Brain microvascular endothelial cell (primary cell): ENCODE measurements at places on chromosomes 3 and 15.

DNA sequence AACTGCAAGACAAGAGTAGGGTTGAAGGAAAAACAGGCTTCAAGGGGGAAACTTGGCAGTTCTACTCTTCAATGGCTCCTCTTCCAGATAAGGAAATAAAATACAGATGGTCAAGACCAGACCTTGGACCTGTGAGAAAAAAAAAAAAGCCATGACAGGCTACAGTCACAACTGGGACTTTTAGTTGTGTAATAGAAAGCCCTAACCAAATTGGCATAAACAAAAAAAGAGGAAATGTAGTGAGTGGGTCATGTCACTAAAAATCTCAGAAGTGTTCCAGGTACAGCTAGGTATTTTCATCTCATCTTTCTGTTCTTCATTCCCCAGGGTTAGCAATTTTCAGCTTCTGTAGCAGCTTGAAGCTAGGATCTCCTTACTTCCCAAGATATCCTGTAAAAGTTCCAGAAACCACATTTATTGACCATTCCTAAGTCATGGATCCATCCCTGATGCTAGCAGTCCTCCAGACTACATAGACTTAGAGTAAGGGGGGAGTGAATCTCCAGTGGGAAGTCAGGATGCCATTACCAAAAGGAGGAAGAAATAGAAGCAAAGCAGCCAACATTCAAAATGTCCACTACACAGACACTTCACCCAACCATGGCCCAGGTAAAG is 61.0 kb upstream of the CSTA start:
- no peak for DNase-seq

GRCh38 chr15:100580414-100580813 is 21.6 kb downstream of the LINS1 start:
- no peak for DNase-seq

GRCh38 chr3:98008855-98009254 is 26.3 kb downstream of the GABRR3 start:
- no peak for DNase-seq

GRCh38 chr3:174330303-174330702 is 528.8 kb upstream of the NAALADL2 start:
- peak; percentile 86 for DNase-seq

GRCh38 chr3:128784232-128784631 is 58.2 kb downstream of the RAB7A start:
- DNase-seq: no peak

- no peak for DNase-seq
Measured at GRCh38 chr3:167723025-167723512, 11.6 kb downstream of the PDCD10 start.

DNA sequence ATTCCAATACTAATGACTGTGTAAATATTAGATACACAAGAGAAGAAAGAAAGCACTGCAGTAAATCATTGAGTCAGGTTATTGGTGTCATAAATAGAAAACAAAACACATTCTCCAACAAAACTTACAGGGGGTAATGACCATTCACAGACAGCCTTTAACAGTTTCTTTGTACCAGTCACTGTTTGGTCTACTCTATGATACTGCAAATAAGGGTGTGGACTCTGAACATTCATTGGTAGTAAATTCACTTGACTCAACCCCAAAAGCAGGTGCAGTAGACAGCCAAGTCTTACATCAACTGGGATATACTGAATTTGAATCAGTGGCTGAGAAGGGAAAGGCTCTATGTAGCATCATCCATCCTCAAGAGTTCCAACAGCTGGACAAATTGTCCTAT is 463.5 kb downstream of the FOXP1 start:
- no peak for DNase-seq

DNA sequence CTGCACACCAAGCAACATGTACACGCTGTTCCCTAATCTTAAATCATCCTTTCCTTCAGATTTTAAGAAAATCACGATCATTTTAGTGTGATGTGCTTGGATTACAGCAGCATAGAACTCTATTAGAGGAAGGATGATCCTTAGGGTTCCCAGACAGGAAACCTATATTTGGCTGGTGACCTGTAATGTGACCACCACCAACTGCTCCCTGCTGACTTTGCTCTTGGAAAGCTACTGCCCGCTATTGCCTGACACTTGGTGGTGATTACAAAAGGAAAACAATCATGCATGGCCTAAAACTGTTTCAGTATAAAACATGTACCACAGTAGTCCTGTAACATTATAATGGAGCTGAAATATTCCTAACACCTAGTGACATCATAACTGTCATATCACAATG is 27.2 kb upstream of the LMOD3 start:
- no peak for DNase-seq

DNA sequence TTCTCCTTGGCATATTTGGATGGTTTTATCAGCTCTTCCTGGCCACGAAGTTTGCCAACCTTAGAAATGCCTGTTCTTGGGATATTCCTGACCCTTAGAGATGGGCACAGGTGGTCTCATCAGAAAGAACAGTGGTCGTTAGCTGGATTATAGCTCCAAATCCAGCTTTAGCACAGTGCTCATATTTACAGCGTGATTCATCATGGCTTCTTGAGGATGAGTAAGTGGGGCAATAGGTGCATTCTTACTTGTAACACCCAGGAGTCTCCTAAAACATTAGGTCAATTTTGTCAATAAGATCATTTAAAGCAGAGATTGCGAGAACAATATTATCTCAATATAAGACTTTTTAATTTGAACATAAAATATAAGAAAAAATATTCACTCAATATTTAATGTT is 191.9 kb downstream of the GABRB3 start:
- DNase-seq: no peak

DNA sequence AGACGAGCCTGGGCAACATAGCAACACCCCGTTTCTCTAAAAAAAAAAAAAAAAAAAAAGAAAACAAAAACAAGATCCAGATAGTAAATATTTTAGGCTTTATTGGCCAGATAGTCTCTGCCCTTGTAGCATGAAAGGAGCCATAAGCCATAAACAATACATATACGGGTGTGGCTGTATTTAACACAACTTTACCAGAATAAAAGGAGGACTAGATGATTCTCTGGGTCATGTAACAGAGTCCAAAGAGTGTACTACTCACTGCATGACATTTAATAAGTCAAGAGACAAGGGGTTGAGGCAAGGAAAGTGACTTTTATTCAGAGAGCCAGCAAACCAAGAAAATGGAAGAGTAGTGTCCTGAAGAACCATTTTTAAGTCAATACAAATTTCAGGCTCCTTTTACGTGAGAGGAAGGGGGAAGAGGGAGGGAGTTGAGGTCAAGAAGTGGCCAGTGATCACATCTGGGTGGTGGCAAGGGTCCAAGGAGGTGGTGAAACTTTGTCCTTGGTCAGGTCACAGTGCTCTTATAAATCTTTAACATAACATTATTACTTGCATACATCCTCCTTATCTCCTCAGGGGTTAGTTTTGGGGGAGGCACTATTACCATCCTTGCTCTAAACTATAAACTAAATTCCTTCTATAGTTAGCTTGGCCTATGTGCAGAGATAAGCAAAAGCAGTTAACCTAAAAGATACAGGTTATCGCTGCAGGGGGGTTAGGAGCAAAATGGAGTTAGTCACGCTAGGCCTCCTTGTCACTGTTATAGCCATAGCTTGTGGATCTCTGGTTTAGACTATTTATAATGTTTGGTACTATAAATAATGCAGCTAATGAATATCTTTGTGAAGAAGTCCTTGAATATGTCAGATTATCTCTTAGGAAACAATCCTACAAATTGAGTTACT is 46.1 kb downstream of the METTL6 start:
- no peak for DNase-seq

GRCh38 chr3:136042608-136043221 is 77.2 kb downstream of the PPP2R3A start:
- DNase-seq: peak; percentile 15
